ENCODE measurements at places on chromosomes 2 and 18.

- DNase-seq: no peak
Observed at GRCh38 chr2:109218087-109218791, 89.2 kb downstream of the SH3RF3 start.

- no peak for DNase-seq
Observed at GRCh38 chr2:45496869-45497268, 114.2 kb downstream of the SRBD1 start.

DNA sequence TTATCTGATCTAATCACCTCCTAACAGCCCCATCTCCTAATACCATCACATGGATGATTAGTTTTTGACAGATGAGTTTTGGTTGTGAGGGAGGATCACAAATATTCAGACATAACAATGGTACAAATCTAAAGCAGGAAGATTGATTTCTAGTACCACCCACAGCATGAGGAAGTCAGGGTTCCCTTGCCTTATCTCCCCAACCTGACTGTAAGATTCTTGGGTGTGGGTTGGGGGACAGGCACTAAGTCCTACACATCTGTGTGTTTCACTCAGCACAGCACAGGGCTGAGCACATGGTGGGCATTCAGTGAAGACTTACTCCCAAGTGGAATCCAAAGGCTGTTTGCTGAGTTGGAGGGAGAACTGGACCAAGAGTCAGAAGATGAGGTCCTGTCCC is 93.8 kb upstream of the CXCR4 start:
- no peak for DNase-seq

DNA sequence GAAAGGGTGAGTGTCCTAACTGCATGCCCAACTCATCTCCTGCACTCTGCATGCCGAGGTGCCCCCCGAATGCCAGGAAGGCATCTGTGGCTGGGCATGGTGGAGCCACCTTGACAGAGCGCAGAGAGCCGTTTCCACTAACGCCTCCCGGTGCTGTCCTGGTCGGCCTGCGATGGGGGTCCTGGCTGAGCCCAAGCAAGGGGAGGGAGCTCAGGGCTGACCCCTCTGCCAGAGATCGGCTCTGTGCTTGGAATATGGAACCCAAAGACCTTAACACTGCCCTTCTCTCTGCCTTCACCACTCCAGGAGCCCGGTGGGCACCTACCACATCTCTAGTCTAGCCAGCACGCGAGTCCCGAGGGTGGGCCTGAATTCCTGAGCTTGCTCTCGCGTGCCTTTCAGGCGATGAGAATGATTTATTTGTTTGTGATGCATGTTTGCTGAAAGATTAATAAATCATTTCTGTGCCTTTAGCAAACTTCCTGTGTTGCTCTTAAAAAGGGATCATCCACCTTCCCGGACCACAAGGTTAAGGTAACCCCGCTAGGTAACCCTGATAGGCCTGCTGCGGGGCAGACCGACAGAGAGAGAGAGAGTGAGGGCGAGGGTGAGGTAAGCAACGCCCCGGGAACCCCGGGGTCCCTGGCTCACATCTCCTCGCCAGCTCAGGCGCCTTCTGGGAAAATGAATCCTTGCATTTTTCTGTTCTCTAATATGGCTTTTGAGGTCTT is 35.3 kb downstream of the PDIA6 start:
- DNase-seq: no peak

DNA sequence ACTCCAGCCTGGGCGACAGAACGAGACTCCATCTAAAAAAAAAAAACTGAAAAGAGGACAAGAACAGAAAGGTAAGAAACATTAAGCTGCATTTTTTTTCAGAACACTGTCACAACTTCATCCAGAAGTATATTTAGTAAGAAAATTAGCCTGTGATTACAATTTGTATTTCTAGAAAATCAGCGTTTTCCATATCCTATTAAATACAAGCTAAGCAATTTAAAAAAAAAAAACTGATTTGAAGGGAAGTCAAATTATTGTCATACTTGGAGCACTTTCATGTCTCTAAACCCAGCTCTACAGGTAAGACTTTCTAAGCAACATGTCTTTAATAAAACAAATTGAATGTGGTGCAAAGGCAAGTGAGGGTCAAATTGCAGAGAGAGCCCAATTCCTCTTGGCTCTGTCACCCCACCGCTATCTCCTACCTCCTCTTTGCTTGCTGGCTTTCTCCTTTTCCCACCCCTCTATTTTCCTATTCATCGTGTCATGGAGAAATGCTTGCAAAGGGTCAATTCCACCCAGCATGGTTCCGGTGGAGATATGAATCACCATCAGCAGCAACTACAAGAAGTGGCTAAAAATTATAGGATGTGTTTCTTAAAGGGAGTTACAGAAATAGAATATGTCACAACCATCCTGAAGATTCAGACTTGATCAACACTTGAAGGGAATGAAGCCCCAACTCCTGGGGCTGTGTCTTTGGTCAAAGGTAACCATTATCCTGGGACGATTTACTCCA is 68.4 kb upstream of the BCL11A start:
- no peak for DNase-seq

GRCh38 chr2:216292475-216292874 is 79.8 kb downstream of the MARCHF4 start:
- no peak for DNase-seq

DNA sequence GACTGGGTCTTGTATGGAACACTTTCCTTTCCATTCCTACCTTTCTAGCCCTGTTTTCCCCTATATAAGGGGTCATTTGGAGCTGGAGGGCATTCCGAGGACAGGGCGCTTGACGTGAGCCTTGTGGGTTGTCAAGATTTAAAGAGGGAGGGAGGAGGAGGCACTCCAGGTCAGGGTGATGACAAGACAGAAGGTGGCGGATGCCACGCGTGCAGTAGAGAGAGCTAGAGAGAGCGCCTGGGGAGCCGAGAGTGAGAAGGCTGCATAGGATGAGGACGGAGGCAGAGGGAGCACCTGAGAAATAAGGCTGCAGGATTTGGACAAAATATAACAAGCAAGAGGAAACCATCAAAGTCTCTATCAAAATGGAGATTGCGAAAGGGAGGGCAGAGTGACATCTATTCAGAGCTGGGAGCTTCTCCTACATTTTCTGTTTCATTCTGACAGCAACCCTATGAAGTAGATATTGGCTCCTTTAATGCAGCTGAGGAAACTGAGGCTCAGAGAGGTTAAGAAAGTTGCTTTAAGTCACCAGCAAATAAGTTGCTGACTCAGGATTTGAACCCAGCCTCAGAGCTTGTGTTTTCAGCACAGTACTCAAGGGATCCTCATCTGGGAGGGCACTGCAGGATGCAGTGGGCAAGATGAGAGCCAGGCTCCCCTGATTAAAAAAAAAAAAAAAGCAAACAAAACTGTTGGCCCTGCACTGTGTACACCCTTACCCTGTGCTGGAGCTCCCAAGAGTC is 124.2 kb downstream of the MRO start:
- no peak for DNase-seq

- no peak for DNase-seq
Observed at GRCh38 chr2:241835611-241836010, 23.1 kb downstream of the PDCD1 start.

GRCh38 chr2:146481629-146482028 is 1363.2 kb upstream of the ACVR2A start:
- DNase-seq: no peak

- no peak for DNase-seq
Observed at GRCh38 chr2:107648781-107649404, 177.8 kb upstream of the RGPD4 start.

DNA sequence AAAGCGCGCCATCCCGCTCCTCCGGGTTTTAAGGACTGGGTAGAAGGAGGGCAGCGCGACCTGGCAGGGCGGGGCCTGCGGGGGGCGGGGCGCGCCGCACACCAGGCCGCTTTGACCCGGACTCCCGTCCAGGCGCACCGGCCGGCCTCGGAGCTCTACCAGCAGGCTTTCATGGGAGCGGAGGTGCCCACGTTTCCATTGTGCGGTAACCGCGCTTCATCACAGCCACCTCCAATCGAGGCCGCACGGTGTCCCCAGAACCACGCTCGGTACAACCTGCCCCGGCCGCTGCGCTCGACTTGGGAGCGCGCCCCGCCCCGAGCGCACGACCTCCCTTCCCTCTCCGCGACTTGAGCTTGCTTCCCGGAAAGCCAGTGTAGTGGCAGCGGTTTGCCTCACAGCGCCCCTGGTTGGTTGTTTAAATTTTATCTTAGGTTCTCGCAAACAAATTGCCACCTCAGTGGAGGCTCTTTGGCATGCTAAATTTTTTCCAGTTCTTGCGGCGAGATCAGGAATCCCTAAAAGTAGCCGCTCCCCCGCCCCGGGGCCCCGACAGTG is 280 bp upstream of the CYP1B1 start:
- no peak for DNase-seq

DNA sequence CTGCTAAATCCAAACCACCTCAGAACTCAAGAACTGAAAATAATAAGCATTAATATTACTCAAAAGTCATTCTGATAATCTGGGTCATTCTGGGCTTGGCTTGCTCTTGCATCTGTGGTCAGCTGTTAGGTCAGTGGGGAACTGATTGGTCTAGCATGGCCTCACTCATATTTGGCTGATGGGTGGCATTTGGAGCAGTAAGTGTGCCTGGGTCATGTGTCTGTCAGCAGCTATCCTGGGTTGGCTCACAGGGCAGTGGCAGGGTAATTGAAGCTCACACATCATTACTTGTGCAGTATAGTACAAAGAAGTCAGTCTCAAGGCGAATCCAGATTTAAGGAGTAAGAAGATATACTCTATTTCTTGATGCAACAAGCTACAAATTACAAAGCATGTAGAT is 9.6 kb downstream of the RPL37A start:
- DNase-seq: no peak

- no peak for DNase-seq
Observed at GRCh38 chr2:8627692-8628085, 54.2 kb upstream of the ID2 start.

DNA sequence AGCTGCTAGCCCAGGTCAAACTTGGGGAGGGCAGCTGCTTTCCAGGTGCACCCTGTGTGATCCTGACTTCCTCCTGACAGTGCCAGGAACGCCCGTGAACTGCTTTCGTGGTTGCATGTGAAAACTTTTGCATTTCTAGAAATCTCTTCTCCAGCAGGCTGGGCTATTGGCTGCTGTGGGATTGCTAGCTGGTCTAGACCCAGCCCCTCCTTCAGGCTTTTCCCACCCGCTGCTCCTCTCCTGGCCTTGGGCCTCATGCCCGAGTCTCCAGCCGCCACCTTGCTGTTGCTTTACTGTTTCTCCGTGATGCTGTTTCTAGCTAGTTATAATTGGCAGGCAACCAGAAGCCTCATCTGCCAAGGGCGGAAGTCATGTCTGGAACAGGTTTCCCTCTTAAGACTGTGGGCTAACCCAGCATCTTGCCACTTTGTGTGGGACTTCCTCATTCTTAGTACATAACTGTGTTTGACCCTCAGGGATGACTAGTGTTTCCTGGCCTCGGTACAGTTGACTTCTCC is 27.0 kb upstream of the MGAT4A start:
- DNase-seq: no peak

GRCh38 chr2:51812138-51812866 is 780.4 kb upstream of the NRXN1 start:
- no peak for DNase-seq

GRCh38 chr2:39455826-39456225 is 18.7 kb upstream of the MAP4K3 start:
- DNase-seq: no peak

DNA sequence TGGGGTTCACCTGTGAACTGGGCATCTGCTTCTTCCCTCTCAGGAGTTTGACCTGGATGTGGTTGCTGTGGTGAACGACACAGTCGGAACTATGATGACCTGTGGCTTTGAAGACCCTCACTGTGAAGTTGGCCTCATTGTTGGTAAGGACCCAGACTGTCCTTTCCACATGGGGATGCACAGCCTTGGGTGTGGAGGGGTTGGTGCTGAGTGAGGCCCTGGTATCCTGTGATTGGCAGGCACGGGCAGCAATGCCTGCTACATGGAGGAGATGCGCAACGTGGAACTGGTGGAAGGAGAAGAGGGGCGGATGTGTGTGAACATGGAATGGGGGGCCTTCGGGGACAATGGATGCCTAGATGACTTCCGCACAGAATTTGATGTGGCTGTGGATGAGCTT is 52.3 kb downstream of the HK2 start:
- DNase-seq: no peak

GRCh38 chr2:97848306-97848705 is 134.9 kb downstream of the ZAP70 start:
- DNase-seq: no peak

DNA sequence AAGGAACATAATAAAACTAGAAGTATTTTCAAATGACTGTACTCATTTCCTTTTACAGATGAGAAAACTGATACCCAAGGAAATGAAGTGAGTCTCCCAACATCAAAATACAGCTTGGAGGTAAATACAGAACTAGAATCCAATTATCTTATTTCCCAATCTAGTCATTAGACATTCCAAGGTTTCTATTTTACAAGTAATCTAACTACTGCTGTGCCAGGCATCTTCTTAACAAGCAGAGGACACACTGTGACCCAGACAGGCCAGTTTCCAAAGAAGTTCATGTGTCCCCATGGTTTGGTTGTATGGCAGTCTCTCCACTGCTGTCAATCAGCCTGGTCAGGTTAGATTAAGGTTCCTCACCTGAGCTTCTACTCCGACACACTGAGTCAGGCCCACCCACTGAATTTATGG is 143.5 kb downstream of the THADA start:
- DNase-seq: no peak

DNA sequence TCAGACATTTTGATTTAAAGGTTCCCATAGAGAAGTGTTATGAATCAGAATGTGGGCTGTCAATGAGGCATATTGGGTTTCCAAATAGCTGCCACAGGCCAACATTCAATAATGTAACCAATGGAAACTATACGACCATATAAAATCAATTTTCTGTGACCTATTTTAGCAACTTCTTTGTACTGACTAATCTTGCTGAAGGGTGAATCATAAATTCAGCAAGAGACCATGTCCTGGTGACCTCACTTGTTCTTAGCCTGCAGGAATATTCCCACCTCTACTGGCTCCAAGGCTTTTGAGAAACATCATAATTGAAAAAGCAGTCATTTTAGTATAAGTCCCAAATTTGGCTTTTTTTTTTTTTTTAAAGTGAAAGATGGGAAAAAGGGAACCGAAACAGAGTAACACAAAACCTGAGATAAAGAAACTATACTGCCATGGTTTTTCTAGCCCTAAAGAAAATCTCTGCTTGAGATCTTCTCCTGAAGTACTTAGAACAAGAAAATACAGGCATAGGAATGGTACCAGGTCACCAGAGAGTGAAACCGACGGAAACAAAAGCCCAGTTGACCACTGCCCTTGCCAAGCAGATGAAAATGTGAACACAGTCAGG is 32.1 kb downstream of the PLEKHM3 start:
- DNase-seq: no peak

DNA sequence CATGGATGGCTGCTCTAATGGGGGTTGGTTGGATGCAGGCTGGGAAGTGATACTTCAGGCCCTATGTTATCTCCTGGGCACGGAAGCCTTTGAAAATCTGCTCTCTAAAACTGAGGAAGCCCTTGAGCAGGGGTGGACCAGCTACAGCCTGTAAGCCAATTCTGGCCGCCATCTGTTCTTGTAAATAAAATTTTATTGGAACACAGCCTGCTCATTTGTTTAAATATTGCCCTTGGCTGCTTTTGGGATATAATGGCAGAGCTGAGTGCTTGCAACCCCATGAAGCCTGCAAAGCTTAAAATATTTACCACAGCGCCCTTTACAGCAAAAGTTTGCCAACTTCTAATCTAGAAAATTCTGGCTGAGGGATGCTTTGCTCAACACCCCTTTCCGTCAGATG is 11.9 kb upstream of the IGFBP2 start:
- no peak for DNase-seq

Measured in activated naive CD4-positive, alpha-beta T cell (primary cell).